ENCODE measurements at places on chromosomes 5 and 9.

DNA sequence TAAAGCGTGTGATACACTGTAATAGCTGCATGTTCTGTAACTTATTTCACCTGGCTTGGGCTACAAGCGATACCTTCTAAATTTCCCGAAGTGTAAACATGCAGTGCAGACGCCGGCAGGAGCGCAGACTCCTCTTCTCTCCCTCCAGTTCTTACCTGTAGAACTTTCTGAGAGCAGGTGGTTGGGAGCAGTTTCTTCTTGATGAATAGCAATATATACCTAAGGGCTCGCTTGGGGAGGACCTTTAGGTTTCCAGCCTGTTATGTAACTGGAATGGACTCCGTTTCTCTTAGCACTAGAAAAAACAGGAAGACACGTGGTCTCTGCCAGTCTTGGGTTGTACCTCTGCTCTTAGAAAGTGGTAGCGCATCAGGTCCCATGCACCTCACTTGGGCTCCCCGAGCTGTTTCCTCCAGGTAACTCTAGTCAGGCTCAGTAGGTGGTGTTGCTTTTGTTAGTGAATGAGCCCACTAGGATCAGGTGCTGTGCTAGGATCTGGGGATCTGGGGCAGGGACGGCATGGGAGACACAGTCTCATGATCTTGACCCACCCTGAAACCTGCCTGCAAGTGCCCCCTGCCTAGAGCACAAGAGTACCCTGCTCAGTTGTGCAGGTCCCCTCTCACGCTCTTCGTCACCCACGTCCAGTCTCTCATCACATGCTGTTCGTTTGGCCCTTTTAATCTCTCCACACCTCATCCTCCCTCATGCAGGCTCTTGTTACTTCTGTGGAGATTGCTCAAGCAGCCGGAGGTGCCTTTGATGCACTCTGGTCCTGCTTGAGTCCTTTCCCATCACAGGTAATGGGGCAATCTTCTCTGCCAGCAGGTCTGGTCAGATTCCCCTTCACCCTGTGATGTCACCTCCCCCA, 2.8 kb downstream of the TENT4A start:
- DNase-seq, result no peak

DNA sequence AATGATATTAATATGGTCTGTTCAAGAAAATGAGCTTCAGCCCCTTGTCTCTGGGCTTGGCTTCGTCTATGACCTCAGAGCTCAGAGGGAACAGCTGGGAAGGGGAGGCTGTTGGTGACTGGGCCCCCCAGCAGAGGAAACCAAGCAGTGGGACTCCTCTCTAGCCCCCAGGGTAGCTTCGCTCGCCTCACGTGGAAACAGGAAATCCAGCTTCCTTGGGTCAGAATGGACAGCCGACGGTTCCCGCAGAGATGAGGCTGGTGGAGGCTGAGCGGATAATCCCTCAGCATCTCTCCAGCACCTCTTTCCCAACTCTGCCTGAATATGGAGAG, 37.2 kb upstream of the ICE1 start:
- no peak for DNase-seq

GRCh38 chr5:142974409-142974808, 204.2 kb downstream of the ARHGAP26 start:
- no peak for DNase-seq

DNA sequence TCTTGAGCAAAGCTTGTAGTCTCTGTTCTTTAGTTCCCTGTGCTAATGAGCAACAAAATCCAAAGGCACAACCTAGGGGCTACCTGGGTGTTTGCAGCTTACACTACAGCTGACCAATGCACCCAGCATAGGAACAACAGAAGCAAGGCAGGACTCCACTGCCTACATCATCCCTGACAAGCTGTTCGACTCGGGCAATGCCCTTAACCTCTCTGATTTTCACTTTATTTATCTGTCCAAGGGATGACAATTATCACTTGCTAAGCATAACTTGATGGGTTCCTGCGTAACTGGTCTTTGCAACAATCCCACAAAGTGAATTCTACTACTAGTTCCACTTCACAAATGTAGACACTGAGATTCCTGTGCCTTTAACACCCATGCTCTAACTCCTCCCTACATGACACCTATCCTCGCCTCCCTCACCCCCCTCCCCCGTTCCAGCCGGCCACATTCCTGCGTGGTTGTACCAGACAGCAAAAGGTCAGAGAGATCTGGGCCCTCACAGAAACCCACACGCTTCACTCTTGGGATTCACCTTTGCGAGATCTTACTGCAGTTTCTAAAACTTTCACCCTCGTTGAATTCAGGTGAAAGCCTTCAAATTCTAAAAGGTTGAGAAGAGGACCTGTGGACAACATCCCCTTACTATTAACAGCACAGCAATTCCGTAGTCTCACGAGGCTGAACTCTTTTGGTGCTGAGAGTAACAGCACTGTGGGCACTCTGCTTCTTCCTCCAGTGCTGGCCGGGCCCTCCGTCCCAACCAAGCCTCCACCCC, 995 bp downstream of the IPPK start:
- no peak for DNase-seq

GRCh38 chr5:81556809-81557208, 162.9 kb upstream of the ACOT12 start:
- no peak for DNase-seq

- no peak for DNase-seq
Measured at GRCh38 chr5:71973563-71973962, 133.7 kb upstream of the MAP1B start.

DNA sequence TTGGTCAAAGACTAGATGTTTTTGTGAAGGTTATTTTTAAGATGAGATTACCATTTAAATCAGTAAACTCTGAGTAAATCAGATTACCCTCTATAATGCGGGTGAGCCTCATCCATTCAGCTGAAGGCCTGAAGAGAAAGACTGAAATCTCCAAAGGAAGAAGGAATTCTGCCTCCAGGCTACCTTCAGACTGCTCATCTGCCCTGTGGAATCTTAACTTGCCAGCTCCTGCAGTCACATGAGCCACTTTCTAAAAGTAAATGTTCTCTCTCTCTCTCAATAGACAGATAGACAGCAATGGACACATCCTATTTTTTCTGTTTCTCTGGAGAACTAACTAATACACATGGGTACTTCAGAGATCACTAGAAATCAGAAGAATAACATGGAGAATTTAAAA, 182.8 kb downstream of the CFAP90 start:
- DNase-seq, result no peak

DNA sequence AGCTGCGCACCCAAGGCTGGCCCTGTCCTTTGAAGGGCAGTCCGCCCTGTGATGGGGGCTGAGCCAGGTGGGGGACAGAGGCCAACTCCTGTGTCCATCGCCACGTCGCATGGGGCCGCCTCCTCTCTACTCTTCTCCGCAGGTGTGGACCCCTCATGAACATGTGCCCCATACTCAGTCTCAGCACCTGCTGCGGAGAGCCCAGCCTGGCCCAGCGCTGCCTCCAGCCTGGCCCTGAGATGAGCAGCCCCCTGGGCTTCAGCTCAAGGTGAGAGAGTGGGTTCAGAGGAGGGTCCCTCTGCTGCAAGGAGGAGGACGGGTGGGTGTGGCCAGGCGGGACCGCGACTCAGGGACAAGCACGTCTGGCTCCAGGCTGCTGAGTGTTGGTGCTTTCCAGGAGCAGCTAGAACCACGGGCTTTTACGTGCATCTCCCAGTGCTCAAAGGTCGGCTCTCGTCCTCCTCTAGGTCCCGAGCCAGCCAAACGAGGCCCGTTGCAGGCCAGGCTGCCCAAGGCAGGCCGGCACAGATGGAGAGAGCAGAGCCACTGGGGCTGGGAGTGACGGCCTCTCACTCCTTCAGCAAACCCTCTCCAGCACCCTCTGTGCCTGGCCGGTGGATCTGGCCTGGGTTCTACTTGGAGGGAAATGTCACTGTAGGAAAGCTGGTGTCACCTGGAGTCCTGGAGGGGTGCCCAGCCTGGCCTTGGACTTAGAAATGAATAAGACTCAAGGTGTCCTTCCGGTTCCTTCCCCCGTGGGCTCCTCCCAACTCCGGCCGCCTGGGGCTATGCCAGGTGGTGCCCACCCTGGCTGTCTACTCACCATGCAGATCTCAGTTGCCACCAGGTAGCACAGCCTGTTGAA, 48.9 kb upstream of the RNF130 start:
- DNase-seq, result no peak

- DNase-seq, result no peak
Measured at GRCh38 chr9:110257097-110257841, 962 bp upstream of the TXN start.

DNA sequence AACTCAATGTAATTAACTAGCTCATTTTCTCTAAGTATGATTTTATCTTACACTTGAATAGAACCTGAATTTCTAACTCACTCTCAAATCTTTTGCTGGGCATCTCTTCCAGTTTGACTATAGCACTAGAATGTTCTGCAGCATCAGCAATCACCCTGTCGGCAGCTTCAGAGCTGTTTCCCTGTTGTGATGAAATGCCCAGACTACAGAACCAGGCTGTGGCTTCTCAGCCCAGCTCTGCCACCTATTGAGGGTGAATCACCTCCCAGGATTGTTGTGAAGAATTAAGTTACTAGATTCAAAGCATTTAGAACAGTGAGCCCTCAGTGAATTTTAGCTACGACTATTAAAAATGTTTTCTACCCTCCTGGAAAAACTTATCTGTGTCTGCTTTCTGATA, 90.4 kb upstream of the ANKRD55 start:
- DNase-seq, result peak; percentile 23

GRCh38 chr5:88829054-88829453, 53.9 kb downstream of the MEF2C start:
- no peak for DNase-seq

- no peak for DNase-seq
Measured at GRCh38 chr5:82758881-82759280, 318.3 kb downstream of the TMEM167A start.

GRCh38 chr5:91361055-91361701, 21.9 kb downstream of the ARRDC3 start:
- DNase-seq, result no peak

DNA sequence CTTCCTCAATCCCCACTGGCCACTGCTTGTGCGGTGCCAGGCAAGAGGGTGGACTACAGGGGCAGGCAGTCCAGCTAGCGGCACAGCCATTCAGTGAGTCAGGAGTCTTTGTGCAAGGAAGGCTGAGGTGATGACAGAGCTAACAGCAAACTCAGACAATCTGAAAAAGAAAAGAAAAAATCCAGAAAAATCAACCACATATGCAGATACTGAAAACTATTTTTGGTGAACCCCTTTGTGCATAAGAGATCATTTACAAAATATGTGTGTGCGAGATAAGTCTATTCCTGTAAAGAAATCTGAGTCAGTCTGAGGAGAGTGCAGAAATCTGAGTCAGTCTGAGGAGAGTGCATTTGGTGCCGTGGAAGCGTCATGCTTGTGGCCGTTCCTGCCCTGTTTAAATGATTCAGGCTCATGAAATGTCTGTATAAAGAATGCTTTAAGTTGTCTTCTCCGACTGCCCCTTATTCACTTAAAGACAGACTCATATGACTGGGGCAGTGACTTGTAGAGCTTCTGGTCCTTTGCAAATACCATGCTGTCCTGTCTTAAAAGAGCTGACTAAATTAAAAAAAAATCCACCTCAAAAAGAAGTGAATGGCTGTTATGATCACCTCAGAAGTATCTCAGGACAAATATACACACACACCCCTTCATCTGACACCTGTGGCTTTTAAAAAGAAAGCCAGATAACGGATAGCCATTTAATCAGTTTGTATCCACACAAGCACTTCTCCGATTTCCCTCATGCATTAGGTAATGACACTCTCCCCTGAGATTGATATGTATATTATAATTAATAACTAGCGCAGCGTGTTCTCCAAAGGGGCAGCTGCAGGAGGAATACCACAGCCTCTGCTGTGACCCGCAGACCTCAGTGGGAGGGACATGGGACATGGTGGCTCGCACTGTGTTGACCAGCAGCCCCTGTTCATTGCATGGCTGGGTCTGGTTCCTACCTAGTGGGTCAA, 47.3 kb downstream of the TRIO start:
- DNase-seq, result no peak

Data from natural killer cell (primary cell).